ENCODE measurements at places on chromosomes 3 and 15.

GRCh38 chr3:170644711-170645110 is 58.8 kb upstream of the SLC7A14 start:
- DNase-seq: no peak

DNA sequence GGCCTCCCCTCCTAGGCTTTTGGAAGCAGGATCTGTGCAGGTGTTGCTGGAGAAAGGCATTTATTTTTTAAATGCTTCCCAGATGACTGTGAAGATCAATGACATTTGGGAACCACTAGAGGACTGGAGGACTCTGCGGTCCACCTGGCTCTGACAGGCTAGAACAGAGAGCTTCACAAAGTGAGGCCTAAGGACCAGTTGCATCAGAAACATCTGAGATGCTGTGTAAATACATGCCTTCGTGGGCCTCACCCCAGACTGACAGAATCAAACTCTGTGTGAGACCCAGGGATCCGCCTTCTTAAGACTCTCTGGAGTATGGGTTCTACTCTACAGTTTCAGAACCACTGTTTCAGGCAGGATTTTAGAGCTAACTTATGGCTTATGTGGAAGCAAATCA is 105.0 kb upstream of the ICE2 start:
- DNase-seq: no peak

DNA sequence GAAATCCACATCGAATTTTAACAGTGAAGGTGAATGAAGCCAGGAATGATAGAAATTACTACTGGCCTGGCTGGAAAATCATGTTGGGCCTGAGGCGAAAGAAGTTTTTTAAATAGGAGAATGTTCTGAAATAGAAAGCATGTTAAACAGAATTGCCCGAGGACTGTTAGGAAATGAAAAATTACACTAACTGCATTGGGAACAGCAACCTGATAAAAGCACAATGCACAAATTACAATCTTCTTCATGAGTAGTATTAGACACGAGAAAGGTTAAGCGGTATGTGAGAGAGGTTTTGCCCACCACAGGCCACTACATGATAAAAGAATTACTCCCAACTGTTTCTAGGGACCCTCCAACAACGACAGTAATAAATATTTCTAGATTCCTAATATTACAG is 18.9 kb downstream of the GBE1 start:
- no peak for DNase-seq

DNA sequence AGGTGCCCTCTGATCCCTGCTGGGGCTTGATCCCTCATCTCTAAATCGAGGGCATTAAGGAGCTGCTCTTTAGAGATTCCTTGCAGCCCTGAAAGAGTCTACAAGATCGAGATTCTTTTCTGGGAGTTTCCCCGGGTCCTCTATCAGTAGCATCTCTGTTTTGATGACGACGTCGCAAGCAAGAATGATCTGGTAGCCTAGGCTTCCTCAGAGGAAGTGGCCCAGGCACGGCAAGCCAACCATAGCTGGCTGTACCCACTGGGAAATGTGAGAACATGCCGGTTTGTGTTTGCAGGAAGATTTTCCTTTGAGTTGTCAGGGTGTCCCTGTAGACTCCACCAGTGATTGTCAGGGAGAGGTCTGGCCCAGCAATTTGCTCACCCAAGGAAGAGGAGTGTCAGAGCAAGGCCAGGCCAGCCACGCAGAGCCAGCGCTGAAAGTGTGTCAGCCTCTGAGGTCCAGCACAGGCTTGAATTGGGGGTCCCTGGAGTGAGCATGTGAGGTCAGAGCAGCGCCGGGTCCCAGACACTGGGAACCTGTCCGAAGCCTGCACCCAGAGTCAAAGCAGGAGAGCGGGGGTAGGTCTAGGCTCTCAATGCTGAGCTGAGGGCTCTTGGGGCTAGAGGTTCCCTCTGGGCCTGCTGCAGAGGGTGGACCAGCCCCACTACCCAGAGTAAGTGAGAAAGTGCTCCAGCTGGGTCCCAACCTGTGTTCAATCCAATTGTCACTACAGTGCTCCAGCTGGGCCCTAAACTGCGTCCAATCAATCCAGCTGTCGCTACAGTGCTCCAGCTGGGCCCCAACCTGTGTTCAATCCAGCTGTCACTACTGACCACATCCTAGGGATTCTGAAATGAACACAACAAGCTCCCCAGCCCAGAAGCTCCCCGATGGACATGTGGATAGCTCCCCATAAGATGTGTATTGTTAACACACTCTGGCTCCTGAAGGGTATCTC is 95.7 kb downstream of the CHDH start:
- no peak for DNase-seq

DNA sequence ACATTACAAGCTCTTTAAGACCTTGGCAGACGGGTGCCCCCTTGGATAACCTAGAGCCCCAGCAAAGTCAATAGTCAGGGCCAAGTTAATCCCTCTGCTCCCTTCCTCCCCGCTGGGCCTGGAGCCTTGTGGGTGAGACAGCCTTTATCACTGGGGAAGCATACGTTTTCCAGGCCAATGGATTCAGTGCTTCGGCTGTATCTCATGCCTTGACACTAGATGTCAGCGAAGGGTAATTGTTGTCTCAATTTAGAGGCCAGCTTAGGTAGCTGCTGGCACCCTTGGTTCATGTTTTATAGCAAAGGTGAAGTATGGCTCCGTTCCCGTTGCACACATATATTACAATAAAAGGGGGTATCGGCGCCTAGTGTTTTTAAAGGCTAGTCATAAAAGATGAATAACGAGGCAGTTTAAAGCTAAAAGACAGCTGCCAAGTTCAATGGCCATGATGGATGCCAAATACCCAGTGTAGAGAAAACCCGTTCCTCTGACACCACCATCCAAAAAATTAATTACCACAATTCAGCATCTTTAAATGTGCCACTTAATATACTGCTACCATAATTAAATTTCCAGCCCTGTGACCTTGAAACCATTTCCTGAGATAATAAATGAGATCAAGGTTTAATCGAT is 52.3 kb upstream of the BNIP2 start:
- DNase-seq: no peak

DNA sequence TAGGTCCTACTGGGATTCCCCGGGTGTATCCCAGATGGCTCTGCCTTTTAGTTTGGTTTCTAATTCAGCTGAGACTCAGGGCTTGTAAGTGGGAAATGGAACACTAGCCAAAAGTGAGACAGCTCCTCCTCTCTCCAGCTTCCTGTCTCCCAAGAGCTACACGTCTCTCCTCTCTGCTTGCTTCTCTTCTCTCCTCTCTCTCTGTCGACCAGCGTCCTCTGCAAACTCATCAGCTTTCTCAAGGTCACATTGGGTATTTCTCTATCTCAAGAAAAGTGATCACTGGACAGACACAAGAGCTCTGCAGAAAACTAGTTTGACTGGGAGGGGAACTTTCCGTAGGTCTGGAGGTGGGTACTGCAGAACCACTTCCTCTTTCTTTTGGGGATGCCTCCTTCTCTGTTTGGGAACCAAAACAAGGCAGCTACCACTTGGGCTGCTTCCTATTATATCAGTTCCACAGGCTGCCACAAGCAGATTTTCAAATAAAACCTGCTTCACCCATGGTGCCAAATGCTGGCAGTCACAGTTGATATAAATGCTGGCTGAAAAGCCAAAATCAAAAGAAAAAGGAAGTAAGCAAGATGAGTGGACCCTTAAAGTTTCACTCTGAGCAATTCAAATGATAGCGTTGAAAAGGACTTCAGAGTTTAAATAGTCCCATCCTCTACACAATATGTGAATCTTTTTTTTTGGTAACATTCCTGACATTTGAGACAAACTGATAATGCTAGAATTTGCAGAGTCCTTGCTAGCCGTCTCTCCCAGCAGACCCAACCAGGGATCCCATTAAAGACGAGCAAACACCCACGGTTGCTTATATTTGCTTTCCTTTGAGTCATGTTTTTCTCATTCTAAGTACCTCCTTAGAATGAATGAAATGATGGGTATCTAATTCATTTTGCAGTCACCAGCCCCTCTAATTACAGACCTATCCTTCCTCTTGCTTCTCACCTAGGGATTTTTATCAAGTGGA is 7.2 kb upstream of the DYNC1LI1 start:
- peak; percentile 91 for DNase-seq

- no peak for DNase-seq
Measured at GRCh38 chr15:37698679-37699078, 235.8 kb upstream of the TMCO5A start.

GRCh38 chr15:81338170-81339007 is 14.4 kb upstream of the STARD5 start:
- peak; percentile 4 for DNase-seq

- DNase-seq: no peak
Measured at GRCh38 chr15:60574801-60575631, 96.1 kb upstream of the ICE2 start.

DNA sequence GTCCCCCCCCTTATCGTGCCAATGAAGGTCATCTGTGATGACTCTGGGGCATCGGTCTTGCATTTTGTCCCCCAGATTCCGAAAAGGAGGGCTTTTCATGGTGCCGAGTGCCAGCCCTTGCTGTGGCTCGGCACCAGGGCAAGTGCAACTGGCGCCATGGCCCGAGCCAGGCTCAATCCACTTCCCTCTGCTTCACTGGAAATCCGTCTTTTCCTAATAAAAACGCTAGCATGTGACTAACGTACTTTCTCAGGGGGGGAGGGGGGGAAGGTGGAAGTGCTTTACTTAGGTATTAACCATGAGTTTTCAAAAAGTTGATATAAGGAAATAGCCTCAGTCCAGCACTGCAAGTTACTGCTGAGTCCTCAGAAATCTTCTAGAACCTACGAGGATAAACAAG is 20.5 kb downstream of the TRPM1 start:
- no peak for DNase-seq

- no peak for DNase-seq
Measured at GRCh38 chr3:25288413-25288812, 139.7 kb upstream of the RARB start.

- no peak for DNase-seq
Measured at GRCh38 chr15:71261909-71262308, 146.6 kb downstream of the THSD4 start.

GRCh38 chr3:90055666-90056065 is 948.2 kb downstream of the EPHA3 start:
- no peak for DNase-seq

DNA sequence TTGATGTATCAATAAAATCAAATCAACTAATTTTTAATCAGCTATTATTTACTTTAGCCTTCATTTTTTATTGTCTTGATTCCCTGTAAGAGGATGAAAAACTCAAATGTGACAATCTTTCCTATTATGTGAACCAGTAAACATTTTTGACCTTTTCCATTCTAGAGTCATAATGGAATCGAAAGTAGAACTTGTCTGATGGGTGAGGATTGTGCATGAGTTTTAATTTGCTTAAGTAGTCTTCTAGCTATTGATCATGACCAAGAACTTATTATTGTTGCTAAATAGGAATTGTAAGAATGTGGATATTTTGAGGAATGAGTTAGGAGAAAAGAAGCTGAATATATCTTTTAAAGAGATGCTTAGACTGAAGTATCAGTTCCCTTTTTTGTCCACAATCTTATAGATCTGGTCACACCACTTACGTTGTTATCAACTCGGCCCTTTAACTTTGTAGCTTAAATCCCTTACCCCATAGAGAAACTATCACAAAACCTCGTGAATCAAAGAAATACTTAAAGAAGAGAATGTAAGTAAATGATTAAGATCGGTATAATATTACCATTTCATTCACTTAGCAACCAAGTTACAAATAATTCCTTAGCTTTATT is 147.3 kb downstream of the TP63 start:
- DNase-seq: no peak

GRCh38 chr15:97153356-97153965 is 807.0 kb upstream of the ARRDC4 start:
- DNase-seq: no peak

- DNase-seq: no peak
Measured at GRCh38 chr15:28219116-28219515, 102.9 kb downstream of the HERC2 start.

DNA sequence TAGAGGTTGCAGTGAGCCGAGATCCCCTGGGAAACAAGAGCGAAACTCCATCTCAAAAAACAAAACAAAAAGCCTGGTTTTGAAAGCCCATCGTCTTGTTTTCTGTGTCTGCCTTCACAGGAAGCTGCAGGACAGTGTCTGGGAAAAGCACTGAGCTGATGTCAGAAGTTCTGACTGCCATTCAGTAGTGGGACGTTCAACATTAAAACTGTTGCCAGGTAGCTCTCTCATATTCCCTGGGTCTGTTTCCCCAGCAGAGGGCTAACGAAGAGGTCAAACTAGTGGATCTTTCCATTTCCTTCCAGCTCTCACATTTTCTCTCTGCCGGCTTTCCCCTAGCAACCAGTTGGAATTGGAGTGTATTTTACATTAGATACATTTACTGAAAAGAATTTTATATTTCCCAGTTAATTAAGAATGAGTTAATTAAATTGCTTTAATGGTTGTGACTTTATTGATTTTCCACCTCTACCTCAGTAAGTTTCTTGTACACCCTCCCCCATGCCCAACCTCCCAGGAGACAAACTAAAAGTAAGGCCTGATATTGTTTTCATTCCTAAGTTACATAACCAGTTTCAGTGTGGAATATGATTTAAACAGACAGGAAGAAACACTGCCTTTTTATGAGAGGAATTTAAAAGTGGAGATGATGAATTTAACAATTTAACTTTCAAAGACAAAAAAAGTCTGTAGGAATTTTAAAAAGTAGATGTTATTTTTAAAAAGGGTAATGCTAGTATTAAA is 29.9 kb downstream of the RCN2 start:
- DNase-seq: no peak

GRCh38 chr3:42762046-42762724 is 10.9 kb downstream of the CCDC13 start:
- peak; percentile 99 for DNase-seq

GRCh38 chr15:45099549-45100165 is 14.3 kb downstream of the DUOX2 start:
- no peak for DNase-seq

DNA sequence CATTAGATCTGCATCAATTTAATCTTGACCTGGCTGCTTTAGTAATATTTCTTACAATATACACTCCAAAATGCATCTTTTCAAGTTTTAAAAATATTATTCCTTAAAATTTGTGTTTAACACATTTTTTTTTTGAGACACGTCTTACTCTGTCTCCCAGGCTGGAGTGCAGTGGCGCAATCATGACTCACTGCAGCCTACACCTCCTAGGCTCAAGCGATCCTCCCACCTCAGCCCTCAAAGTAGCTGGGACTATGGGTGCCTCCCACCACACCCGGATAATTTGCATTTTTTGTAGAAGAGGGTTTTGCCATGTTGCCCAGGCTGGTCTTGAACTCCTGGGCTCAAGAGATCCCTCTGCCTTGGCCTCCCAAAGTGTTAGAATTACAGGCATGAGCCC is 73.6 kb downstream of the ETV5 start:
- DNase-seq: peak; percentile 10

Data from AML-193 (cell line).